LoVo (cell line): ENCODE measurements at places on chromosomes 3 and 15.

DNA sequence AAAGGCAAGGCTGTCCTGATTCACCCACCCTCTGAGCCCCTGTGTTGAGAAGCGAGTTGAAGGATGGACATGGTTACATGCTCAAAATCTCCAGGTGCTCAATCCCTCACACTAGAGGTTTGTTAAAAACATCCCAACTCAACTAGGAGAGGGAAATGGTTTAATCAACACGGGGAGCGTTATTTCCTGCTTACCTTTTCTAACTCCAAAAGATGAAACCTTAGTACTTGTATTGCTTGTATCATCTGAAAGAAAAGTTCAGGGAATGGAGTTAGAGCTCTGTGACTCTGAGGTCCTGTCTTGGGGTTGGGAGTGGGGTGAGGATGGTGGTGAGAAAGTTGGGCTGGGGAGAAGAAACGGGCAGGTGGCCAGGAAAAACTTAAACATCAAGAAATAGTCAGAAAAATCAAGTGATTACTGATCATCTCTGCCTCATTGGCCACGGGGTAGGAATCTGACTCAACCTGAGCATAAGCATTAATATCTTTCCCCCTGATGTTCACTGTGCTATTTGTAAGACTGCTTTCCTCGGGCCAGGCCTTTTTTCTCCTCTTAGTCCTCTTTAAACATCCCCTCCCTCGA lies 5.9 kb downstream of the MEIS2 start:
- DNase-seq, result no peak

DNA sequence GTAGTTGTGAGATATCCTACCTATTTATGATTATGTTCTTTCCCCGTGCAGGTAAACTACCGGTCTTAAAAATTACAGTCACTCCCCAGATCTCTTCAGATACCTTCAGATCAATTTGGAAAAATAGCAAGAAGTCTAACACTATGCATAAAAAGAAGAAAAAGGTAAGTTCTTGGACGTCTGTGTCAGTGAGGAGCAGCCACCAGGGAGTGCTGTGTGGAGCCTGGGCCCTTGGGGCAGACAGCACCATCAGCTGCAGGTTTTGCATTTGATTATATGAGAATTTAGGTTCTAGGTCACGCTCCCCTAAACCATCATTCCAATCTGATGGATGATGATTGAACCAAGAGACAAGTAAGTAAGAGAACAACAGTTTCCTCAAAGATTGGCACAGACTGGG lies 8.9 kb upstream of the RNF7 start:
- no peak for DNase-seq

GRCh38 chr15:43872416-43873020 lies 45.7 kb downstream of the WDR76 start:
- peak; percentile 45 for DNase-seq

DNA sequence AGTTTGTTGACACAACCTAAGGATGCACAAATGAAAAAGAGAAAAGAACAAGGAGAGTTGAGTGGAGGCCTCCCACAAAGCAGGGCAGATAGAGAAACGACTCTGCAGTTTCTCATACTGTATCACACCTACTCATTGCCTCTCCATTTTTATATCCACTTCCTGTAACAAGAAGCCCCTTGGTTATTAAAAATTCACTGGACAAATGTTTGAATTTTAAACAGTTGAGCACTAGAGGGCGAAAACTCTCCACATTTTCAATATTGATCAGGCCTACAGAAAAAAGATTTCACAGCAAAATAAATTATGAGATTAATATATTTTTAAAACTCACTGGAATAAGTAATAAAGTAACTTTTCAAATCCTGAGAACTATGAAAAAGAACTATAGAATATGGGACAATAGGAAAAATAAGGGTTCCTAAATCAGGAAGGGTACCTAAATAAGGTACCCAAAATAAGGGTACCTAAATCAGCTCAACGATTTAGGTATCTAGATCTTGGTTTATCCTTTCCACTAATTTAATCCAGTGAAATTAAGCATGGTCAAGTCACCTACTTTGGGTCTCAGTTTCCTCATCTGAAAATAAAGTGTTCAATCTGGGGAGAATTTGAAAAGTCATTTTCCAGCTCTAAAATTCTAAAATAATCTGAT lies 47.0 kb upstream of the PPIB start:
- DNase-seq, result peak; percentile 35
